ENCODE measurements at places on chromosomes 1 and 21.
A peak's percentile ranks its signal among the peaks of the same experiment; 100 is the strongest.

DNA sequence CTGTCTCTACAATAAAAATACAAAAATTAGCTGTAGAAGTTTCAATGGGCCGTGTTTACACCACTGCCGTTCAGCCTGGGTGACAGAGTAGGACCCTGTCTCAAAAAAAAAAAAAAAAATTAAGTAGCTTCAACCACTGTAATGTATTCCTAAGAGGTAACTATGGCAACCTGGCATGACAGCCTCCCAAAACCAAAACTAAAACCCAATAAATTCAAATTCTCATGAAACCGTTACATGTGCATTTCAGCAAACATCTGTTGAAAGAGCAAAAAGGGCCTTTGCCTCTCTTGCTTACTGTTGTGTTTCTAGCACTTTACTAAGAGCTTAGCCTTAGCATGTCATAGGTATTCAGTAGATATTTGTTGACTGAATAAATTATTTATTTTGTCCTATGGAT lies 33.5 kb downstream of the ODR4 start:
- no peak for DNase-seq

DNA sequence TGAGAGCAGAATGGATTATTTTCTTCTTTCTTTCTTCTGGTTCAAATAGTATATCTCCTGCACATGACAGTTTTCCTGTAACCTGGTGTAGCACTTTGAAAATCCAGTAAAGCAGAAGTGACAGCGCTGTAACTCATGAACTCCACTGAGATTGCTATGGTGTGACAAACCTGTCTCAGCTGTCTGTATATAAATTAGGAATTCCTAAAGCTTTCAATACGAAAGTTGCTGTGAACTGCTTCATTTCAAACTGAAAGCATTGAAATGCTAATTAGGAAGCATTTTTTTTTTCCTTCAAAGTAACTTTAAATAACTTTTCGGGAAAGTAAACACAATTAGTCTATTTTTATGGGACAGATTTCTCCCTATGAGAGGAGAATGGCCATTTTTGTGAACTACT lies 646.9 kb upstream of the ZP4 start:
- DNase-seq, result no peak

DNA sequence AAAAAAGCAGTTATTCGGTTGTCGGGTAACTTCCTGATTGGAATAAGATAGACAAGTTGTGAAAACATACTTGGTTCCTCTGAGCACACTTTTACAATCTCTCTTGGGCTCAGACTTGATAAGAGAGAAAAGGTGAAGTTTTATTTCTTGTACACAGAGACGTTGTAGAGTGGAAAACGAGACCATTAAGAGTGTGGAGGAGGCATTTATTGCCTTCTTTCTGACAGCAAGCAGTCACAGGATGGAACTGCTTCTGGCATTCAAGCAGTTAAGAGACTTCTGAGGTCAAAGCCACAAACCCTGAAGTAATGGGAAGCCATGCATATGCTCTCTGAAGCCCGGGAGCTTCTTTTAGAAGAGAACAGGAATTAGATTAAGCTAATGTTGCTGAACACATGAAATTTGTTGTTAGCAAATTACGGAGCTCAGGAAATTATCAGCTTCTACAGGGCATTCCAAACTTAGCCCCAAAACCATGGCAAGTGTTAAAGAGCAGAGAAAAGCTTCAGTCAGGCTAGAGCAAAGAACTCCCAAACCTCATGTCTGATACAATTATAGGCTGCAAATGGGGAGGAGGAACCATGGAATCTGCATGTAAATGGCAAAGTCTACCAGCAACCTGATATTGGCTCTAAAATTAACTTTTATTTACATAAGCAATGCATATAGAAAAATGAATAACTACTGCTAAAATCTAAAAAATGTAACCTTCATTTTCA lies 26.0 kb downstream of the S1PR1 start:
- DNase-seq, result no peak

DNA sequence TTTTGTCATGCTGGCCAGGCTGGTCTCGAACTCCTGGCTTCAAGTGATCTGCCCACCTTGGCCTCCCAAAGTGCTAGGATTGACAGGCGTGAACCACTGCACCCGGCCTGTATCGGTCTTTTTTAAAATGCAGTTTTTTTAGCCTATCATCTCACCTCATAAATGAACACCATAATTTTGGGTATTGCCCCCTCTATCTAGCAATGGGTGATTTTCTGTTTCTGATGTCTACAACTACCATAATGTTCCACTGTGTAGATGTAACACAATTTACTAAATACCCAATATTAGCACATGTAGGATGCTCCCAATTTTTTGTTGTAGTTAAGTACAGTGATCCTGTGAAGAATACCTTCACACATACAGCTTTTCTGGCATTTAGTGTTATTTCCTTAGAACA lies 2.0 kb upstream of the CAMTA1 start:
- DNase-seq, result no peak

DNA sequence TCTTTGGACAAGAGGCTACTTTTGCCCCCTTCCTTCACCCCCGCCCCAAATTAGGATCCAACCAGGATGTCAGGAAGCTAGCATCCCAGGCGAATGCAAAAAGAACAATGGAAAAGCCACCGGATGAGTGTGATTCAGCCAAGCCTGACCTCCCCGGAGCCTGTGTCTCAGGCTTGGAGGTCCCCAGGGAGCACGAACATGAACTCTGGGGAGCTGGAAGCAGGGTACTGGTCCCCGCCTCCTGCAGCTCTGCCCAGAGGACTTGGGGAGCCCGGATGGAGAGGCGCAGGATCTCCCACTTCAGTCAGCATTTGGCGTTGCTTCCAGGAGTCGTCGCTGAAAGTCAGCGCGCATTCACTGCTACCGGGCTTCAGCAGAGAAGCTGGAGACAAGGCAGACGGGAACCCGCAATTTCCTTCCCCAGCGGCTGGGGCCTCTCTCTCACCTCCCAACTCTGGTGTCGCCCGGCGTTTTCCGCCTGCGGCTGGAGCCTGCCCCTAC lies 1.8 kb upstream of the TBX15 start:
- no peak for DNase-seq

GRCh38 chr1:100250264-100250663 lies 630 bp upstream of the DBT start:
- no peak for DNase-seq

DNA sequence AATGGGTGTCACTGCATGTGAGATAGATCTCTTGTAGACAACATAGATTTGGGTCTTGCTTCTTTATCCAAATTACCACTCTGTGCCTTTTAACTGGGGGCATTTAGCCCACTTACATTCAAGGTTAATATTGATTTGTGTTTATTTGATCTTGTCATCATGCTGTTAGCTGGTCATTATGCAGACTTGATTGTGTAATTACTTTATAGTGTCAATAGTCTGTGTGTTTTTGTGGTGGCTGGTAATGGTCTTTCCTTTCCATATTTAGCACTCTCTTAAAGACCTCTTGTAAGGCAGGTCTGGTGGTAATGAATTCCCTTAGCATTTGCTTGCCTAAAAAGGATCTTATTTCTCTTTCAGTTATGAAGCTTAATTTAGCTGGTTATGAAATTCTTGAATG lies 29.6 kb downstream of the ZNF691 start:
- no peak for DNase-seq

GRCh38 chr1:229027622-229028182 lies 243.2 kb upstream of the RAB4A start:
- no peak for DNase-seq

DNA sequence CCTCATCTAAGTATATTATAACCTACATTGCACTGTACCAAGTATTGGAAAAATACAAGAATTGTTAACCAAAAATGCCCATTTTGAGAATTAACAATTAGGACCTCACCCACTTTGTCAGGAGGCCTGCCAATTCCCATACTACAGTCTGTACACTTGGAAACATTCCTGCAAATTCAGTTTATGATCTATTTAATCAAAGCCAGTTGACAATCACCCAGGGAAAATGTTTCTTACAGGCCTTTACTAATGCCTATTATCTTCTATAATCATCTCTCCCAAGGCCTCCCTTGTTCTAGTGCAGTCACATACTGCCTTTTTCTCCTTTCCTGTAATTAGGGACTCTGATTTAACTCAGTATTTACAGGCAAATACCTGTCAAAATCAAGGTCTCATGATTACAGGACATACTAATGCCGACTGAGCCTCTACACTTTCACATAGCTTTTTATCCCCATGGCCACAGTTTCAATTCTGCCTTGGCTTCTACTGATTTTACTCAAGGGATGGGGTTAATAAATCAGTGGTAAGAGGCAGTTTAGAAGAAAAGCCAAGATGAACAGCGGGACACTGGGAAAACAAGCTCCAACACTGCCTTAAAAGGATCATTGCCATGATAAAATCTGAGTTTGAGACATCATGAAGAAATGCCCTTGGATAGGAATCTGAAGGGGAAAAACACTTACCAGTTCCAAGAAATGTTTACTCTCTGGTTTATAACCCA lies 338.7 kb downstream of the VAV3 start:
- no peak for DNase-seq

GRCh38 chr21:16910435-16911165 lies 602.2 kb upstream of the CXADR start:
- no peak for DNase-seq

GRCh38 chr1:168433238-168433637 lies 110.6 kb downstream of the XCL2 start:
- DNase-seq, result no peak

DNA sequence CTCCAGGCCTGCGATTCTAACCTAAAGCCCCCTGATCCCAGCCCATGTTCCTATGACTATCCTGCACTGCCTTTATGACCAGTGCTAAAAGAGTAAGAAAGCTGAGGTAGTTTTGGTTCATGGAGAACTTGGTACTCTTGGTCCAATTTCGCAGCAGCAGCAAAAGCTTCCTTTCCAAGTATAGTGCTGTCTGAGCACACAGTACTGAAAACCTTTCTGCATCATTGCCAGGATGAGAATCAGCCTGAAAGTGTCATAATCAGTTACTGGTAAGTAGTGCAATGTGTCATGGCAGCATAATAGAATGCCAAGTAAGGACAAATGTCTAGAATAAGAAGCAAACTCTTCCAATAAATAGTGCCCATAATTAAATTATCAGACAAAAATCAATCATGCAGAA lies 889.6 kb upstream of the ADGRL4 start:
- DNase-seq, result no peak

GRCh38 chr1:246728311-246728710 lies 4.1 kb downstream of the SCCPDH start:
- DNase-seq, result no peak

- DNase-seq, result no peak
These were observed 50.5 kb upstream of the GFI1 start for GRCh38 chr1:92536980-92537884.

DNA sequence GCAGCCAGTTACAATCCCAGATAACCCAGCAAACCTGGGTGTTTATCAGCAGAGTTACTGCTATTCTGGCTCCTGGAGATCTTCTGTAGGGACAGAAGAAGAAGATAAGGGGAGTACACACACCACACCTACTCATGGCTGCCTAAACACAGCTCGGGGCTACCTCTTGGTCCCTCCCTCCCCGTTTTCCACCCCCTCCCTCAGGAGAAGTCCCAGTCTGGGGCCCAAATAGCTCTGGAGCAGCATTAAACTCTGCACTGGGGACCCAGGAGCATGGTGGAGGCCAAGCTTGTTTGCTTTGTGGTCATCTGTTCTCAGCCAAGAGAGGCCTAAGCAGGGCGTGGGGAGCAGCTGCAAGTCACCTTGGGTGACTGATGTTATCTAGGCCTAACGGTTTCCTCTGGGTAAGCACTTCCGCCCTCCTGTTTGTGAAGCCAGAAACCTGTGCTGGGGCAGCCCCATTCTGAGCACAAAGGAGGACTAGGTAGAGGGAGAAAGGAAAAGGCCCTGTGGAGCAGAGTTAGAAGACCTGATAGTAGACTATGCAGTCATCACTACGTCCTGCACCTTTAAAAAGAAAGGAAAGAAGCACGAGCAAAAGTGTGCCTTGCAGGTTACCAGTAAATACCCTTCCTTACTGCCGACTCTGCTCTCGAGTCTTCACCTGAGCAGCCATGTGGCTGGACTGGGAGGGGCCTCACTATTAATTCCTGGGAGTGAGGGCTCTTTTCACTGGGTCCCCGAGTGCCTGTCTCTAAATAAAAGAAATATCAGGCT lies 2.0 kb upstream of the RCSD1 start:
- DNase-seq, result no peak

GRCh38 chr1:5165762-5166161 lies 511.4 kb downstream of the AJAP1 start:
- no peak for DNase-seq

DNA sequence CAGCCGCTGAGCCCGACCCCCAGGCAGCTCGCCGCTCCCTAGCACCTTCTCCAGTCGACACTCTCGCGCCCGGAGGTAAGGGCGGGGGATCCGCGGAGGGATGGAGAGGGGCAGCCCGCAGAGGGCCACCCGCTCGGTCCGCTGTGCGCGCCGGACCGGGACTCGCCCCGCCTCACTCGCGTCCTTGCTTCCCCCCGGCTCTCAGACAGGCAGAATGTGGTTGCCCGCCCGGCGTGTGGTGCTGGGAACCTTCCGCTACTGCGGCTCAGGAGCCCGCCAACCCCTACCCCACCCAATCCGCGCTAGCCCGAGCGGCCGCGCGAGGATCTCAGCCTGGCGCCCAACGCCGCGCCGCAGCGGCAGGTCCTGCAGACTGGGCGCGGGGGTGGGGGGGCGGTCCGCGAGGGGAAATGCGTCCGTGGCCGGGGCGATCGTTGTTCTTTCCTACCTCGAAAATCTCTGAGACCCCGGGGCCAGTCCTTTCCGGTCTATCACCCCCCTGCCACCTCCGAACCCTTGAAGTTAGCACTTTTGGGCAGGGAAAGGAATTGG lies 404 bp downstream of the LRRC8C start:
- DNase-seq, result peak; percentile 62

DNA sequence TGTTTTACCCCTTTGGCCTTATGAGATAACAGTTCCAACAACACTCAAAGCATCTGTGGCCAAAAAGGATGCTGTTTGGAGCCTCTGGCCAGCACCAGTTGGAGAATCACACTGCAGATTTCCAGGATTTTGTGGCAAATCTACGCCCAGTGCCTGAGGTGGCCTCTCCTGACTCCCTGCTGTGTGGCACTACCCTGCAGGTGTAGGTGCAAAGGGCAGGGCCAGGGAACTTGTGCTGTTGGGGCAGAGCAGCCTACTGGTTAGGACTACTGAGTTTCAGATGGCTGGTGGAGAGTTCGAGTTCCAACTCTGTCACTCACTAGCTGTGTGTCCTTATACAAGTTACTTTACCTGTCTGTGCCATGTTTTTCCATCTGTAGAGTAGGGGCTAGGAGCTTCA lies 170.5 kb downstream of the PTPRU start:
- DNase-seq, result no peak

- DNase-seq, result no peak
These were observed 24.3 kb downstream of the ZMYND12 start for GRCh38 chr1:42431514-42431913.
